ENCODE measurements at places on chromosomes 11 and 22. TPM values are rescaled to one million over a fixed set of nuclear protein-coding genes. Genes with fewer than 3 reads are reported as not detected.
A peak's percentile ranks its signal among the peaks of the same experiment; 100 is the strongest.

The MS4A5 gene
- total RNA-seq = not detected

The TEF gene
- total RNA-seq = 12.0 TPM

The FIBP gene
- 92.2 TPM for total RNA-seq

The NAALAD2 gene
- 3.7 TPM for total RNA-seq

DNA sequence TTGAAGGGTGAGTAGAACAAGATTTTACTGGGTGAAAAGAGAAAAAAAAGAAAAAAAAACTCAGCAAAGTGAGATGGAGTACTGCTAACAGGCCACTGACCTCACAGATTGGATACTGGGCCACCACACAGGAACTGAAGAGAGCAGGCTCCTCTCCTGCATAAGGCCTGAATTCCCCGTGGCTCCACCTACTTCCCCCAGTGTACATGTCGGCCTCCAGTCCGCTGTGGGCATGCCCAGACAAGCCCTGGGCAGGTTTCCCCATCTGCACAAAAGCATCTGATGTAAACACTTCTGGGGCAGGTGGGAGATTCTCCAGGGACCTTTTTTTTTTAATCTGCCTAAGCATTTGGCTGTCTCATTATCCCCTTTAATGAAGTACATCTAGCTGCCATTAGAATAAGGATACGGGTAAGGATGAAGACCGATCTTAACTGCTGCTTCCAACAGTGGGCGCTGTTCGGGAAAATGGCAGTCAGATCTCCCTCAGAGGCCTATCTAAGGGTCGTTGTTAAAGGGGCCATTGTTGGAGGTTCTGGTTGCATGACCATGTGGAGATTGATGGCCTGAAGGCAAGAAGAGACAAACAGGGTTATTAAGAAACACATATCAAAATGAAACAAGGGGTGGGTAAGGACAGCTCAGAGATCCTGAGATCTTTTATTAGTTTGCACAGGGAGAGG lies 48.5 kb downstream of the MS4A13 start:
- peak; percentile 29 for DNase-seq

The CCDC15 gene
- total RNA-seq = 2.1 TPM

DNA sequence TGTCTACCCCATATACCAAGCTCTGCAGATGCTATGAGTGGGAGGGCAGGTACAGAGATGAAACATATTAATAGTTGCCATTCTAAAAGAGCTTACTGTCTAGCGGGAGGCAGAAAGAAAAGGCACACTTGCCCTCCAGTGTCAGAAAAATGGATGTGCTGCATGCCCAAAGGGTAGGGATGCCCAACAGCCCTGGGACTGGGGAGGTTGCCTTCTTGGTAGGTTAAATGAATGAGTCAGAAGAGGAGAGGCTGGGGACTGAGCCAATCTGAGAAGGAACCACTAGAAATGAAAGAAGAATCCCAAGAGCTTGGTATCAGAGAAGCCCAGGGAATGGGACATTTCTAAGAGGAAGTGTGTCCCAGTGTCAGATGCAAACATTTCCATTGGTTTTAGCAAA lies 1.2 kb downstream of the BIRC3 start:
- no peak for DNase-seq

All from WTC11 (cell line).